Renal cortex interstitium (tissue), 15 donors: ENCODE measurements at places on chromosomes 2 and 18. TPM values are rescaled to one million over a fixed set of nuclear protein-coding genes. Genes with fewer than 3 reads are reported as not detected.

The KIAA2012 gene
- 0.06 TPM for polyA plus RNA-seq

The APCDD1 gene
- polyA plus RNA-seq = 109 TPM

The KRTCAP3 gene
- polyA plus RNA-seq = 5.1 TPM

The LBX2 gene
- polyA plus RNA-seq = 3.4 TPM

The POMC gene
- 3.1 TPM for polyA plus RNA-seq
